ENCODE measurements at places on chromosomes 1 and 21.
A peak's percentile ranks its signal among the peaks of the same experiment; 100 is the strongest.

DNA sequence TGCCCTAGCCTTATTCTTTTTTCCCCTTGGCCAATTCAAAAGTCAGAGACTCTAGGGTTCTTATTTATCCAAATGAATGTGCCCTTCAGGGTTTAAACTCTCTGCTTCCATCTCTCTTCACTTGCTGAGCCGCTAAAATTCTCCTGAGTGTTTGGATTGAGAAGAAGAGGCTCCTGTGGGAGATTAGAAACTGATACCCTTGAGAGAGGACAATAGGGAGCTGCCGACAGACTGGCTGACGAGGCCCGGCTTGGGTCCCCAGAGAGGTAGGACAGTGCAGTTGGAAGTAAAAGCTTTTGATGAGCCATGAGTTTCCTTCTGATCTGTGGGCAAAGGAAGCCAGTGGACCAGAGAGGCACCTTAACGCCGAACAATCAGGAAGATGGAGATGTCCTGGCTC is 41.3 kb upstream of the UBE2U start:
- no peak for DNase-seq

DNA sequence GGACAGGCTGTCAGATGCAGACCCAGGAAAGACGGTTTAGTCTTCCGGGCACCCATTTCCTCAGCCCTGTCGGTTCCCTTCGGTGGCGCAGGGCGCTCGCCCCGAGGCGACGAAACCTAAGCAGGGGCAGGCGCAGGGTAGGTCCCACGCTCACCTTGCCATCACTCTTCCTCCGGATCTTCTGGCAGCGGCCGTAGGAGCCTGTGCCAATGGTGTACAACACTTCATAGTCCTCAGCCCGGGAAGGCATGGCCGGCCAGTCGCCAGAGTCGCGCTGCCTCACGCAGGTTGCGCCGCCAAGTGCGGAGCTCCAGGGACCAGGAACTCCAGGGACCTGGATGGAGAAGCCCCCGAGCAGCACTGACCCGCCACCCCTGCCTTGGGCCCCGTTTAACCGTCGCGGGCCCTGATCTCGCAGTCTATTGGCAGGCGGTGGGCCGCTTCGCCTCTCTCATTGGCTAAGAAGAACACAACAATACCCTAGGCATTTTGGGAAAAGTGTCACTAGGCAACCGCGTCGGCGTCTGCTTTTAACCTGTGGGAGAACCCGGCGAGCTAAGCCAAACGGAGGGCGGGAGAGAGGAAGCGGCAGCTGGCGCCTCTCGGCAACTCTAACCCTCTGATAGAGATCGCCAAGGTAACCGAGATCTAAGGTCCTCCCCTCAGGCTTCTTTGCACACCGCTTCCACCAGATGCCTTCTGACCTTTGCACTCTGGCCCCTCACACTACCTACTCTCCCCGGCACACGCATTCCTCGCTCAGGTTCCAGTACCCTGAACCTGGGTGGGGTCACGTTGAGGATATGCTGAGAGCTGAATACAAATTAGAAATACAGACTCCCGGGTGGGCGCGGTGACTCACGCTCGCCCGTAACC is at the start of gene NEK2:
NEK2 (minus strand) TSS at position 392 of the 876 bp plus-strand sequence; CDS start at position 250, 142 bp downstream.
- DNase-seq = peak; percentile 93

- no peak for DNase-seq
These were observed 19.3 kb downstream of the TRIM11 start for GRCh38 chr1:228387321-228387720.

GRCh38 chr21:32496568-32496967 is 84.1 kb downstream of the EVA1C start:
- no peak for DNase-seq

DNA sequence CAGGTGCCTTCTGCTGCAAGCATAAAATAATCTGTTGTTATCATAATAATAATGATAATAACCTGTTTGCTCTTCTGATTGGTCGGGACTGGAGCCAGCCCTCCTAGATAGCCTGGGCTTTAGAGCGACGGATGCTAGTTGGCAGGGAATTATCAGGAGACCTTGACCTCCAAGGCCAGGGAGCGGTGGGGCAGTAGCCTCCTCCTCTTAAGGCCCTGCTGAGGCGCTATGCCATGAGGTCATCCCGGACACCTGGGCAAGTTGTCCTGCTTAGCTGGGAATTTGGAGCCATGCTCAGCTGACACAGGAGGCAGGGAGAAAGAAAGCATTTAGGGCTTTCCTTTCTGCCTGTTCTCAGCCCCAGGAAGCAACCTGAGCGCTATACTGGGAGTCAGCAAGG is 15.6 kb downstream of the C1orf115 start:
- no peak for DNase-seq

DNA sequence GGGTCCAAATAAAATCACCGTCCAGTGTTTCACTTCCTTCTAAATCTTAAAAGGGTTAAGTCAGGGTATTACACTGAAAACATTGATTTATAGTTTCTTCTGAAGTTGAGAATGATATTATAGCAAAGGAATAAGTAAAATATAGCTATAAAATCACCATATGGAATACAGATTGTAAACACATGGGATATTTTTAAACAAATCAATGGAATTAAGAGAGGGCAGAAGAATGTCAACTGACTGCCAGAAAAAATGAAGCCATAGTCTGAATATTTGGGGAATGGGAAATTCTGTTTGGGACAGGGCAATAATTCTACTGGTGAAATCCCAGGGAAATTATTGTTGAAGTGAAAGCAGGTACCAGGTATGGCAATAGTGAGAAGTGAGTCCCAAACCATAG is 664.6 kb downstream of the NCAM2 start:
- no peak for DNase-seq

DNA sequence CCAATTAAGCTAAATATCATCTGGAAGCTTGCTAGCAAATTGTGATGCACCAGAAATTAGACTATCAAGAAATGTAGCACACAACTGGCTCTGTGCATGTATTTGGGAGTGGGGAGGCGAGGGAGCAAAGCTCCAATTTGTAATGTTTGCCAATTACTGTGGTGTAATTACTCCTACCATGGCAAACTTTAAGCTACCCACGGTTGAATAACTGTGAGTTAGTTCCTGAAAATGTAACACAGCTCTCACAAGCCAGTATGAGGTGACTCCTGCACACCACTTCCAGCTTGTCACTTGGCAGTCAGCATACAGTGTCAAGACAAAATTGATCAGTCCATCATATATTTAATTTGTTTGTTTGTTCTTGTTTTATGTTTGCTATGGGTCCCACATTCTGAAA is 141.2 kb downstream of the TM2D1 start:
- no peak for DNase-seq

DNA sequence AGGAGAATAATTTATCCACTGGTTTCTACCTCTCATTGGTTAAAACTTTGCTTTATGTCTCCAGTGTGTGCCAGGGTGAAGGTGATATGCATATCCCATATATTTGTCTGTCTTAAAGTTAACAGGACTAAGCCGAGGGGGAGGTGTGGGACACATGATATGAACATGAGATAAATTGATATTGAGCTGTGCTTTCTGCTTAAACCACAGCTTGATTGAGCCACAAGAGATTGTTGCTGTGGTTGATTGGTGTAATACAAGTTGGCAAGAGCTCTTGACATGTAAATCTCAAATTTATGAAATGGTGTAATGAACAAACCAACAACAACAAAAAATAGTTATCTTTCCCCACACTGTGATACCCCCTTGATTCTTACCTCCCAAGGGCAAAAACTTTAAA is 1295.5 kb upstream of the NCAM2 start:
- no peak for DNase-seq

DNA sequence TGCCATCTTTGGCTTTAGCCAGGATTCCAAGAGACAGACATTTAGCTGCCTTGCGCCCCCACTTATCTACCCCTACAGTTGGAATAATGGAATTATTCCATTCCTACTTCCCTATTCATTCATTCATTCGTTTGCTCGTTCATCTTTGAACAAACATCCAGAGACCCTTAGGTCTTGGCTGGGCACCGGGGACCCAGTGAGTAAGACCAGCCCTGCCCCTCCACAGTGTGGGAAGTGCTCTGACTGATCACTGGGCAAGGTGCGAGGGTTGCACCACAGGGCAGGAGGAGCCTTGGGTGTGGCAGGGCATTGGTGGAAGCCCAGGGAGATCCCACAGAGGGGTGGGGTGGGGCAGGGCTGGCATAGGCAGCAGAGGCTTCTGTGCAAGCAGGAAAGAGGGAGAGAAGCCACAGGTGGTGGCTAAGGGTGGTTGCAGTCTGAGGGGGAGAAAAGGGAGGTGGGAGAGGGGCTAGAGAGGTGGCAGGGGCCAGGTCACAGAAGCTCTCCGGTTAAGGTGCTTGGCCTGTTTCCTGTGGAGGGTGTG is 35.0 kb upstream of the TMEM61 start:
- DNase-seq = no peak

- no peak for DNase-seq
These were observed 88.3 kb upstream of the GPR52 start for GRCh38 chr1:174359454-174359805.

GRCh38 chr1:166840309-166841274 is 1.3 kb downstream of the POGK start:
- DNase-seq = peak; percentile 41

DNA sequence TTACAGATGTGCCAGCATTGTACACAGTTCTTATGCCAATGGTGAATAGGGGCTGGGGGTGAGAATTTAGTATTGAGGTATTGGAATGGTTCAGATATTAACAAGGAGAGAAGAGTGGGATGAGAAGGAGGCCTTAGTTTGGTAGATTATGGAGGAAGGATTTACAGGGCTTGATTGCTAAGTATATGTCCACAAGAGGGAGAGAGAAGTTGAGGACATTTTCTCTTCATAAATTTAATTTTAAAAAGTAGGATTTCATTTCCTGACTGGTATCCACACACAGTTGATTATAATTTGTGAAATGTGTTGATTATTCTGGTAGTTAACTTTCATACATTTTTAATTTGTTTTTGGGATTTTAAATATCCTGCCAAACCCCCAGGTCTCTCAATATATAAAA is 213.0 kb downstream of the ADGRL2 start:
- no peak for DNase-seq

GRCh38 chr1:185696422-185697150 is 37.6 kb upstream of the HMCN1 start:
- no peak for DNase-seq

GRCh38 chr1:22472596-22472995 is 20.9 kb downstream of the ZBTB40 start:
- no peak for DNase-seq

- no peak for DNase-seq
These were observed 42.8 kb downstream of the DPH5 start for GRCh38 chr1:100982793-100983192.

DNA sequence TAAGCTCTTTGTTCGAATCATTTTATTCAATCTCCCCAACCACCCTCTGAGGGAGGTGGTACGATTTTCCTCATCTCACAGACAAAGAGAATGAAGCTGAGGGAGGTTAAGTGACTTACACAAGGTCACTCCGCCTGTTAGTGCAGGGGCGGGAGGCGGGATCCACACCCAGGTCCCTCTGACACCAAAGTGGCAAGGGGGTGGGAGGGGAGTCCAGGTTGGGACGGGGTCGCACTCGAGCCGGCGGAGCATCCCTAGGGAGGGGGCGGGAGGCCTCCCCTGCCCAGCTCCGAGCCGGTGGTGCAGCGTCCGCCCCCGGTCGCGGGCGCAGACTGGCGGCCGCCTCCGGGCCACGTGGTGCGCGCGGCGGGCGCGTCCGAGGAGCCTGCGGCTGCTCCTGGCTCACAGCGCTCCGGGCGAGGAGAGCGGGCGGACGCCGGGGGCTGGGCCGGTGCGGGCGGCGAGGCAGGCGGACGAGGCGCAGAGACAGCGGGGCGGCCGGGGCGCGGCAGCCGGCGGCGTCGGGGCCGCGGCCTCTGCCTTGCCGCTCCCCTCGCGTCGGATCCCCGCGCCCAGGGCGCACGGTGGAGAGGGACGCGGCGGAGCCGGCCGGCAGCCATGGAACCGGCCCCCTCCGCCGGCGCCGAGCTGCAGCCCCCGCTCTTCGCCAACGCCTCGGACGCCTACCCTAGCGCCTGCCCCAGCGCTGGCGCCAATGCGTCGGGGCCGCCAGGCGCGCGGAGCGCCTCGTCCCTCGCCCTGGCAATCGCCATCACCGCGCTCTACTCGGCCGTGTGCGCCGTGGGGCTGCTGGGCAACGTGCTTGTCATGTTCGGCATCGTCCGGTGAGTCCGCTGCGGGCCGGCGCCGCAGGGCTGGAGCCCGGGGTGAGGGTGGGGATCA is at the start of gene OPRD1:
OPRD1 (plus strand) TSS at position 405 of the 903 bp plus-strand sequence; CDS start at position 619, 214 bp downstream.
- no peak for DNase-seq

DNA sequence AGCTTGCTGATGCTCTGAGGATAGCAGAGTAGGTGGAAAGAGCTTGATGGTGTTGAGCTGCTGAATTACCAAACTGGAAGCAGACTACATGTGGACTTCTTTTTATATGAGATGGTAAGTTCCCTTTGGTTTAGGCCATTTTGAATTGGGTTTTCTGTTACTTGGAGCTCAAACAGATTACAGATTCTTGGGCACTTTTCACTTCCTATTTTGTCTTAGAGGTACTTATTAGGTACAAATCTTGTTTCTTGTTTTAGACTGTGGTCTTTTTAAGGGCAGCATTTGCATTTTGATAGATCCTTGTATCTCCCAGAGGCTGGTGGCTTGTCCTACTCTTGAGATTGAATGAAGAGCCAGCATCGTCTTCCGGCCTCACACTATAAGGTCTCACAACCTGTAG is 70.2 kb downstream of the GADD45A start:
- no peak for DNase-seq

DNA sequence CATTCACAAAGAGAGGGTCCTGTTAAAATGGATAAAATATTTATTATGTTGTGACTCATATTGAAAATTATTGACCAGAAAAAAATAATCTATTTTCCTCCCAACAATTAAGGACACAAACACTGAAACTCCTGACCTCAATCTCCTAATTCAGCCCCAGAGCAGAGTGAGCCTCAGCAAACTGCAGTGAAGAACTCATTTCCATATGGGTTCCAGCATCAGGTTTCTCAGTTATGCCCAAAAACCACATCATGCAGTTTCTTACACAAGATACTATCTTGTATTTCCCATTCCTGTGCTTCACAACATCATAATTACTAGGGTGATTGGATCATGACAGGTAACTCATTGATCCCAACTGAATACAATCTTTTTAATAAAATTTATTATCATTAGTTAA is 15.4 kb downstream of the PYHIN1 start:
- DNase-seq = no peak

GRCh38 chr1:10128101-10128765 is 82.1 kb upstream of the KIF1B start:
- DNase-seq = no peak

- DNase-seq = no peak
These were observed 35.9 kb downstream of the POFUT2 start for GRCh38 chr21:45251635-45252447.

- no peak for DNase-seq
These were observed 791.0 kb upstream of the ADGRL4 start for GRCh38 chr1:79797487-79797886.
